ENCODE measurements at places on chromosomes 7 and 10.
A peak's percentile ranks its signal among the peaks of the same experiment; 100 is the strongest.

- DNase-seq: no peak
These were observed 155.9 kb upstream of the ASAH2 start for GRCh38 chr10:50407076-50407801.

DNA sequence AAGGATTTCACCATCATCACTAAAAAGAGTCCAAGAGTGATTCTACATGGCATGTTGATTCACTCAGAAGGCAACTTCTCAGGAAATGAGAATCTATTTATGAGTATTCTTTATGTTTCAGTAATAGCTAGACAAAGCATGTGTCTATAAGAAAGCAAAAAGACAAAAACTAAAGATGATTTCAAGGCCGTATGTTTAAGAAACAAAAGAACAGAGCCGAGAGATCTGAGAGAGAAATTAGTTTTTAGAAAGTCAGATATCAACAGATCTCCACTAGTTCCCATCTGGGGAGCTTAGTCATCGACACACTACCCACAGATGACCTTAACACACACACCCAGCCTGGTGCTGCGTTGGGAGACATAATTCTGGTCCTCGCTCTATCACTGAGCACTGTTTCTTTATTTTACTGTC, 21.0 kb downstream of the PIP4K2A start:
- no peak for DNase-seq

DNA sequence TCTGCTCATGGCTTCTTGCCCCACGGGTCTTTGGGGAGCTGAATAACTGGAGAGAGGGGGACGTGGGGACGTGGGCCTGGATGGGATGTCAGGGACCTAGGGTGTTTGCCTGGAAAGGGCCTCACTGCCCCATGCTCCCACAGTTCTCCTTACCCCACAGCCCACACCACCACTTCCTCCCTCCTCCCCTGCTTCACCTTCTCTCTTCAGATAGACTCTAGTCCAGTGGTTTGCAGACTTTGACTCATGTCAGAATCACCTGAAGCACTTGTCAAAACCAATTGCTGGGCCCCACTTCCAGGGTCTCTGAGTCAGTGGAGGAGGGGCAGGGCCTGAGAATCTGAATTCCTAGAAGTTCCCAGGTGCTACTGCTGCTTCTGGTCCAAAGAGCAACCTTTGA, 327.4 kb downstream of the RPS24 start:
- DNase-seq: no peak

DNA sequence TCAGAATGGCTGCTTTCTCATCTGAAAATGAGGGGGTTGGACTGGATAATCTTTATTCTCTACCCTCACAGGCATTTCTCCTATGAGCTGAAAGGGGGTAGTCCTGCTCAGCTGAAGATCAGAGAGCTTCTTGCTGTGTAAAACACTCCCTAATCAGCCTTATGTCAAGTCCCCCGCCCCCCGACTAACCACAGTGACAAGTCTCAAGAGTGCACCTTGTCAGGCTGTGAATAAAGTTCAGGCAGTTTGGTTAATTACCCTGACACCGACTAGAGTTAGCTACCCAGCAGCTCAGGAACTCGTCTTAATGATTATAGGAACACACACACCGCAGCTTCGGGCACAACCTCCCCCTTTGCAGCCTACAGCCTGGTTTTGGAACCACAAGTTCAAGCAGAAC, 513.7 kb downstream of the RPS24 start:
- no peak for DNase-seq

DNA sequence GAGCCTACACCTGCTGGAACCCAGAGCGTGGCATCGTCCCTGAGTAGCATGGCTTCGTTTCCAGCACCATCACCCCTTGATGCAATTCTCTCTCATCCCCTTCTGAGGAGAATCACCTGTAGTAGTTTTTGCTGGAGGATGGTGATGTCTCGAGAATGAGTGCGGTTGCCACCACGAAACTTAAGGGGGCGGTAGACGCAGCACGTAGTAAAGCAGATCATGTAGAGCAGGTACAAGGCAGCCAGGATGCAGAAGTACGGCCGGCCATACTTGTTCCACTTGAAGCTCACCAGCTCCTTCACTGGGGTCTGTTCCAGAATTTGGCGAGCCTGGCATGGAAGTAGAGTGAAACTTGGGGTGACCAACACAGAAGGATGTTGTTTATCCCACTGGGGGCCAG, 8.1 kb downstream of the TRPV5 start:
- DNase-seq: no peak

- no peak for DNase-seq
These were observed 115.2 kb downstream of the PDE1C start for GRCh38 chr7:31955021-31955420.

- DNase-seq: no peak
These were observed 73.4 kb downstream of the CDK14 start for GRCh38 chr7:90669492-90669891.

- DNase-seq: no peak
These were observed 580.5 kb downstream of the REEP3 start for GRCh38 chr10:64101606-64102263.

- no peak for DNase-seq
These were observed 205.3 kb downstream of the BUB3 start for GRCh38 chr10:123359539-123359938.

GRCh38 chr10:4902571-4903011, 60.6 kb upstream of the AKR1C1 start:
- no peak for DNase-seq

GRCh38 chr7:70410134-70410750, 721.7 kb upstream of the GALNT17 start:
- DNase-seq: no peak

DNA sequence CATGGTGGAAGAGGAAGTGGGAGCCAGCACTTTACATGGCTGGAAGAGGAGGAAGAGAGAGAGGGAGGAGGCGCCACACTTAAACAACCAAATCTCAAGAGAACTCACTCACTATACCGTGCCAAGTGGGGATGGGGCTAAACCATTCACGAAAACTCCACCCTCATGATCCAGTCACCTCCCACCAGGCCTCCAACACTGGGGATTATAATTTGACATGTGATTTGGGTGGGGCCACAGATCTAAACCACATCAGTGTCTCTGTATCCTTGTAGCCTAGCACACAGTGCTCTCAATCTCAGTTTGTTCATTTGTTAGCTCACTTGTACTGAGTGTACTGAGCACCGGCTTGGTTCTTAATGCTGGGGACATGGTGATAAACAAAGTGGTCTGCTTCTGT, 228.3 kb downstream of the BUB3 start:
- no peak for DNase-seq

DNA sequence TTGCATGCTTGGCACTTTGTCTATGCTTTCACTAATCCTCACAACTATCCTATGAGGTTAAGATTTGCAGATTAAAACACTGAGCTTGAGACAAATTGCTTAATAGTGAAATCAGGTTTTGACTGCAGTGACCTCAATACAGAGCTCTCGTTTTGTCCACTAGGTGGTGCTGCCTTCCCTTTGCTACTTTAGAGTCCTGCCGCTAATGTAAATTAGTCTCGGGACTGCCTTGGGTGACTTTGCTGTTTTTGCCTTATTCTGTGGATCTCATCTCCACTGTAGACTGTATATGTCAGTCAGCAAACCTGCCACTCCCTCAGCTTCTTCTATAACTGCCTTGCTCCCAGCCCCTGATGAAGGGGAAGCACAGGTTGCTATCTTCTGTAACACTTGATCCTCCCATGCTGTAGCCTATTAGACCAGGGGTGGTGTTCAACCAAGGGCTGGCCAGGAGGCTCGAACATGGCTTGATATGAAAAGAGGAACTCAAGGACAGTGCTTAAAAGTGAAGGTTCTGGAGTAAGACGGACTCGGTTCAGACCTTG, 26.0 kb downstream of the ASB4 start:
- peak; percentile 95 for DNase-seq

GRCh38 chr7:136278057-136278456, 300.9 kb upstream of the MTPN start:
- no peak for DNase-seq

DNA sequence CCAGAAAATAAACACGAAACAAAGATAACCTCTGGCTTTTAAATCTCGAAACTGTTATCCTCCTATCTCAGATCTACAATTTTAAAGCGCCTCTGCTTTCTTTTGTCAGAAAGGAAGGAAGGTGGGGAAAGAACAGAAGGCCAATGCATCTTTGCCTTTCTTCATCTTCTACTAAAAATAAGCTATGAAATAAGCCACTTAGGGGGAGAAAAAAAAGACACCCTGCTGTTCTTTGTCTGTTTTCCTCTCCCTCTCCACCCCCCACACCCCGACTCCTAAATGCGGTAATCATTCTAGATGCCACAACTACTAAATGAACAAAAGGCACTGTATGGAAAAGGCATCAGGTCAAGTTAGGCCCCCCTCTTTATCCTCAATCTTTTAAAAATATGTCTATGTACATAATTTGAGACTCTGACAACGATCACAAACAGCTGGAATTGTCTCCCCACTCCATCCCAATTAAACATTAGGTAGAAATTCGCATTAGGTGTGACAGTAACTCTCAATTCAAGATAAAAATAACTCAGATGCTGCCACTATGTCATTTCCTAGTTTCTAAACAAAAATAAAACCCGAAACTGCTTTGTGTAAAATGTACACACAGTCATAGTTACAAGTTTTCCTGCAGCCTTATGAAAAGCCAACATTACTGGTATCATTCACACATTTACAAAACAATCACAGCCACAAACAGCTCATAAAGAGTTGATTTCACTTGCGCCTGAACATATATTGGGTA, 2.4 kb downstream of the UBE2H start:
- DNase-seq: peak; percentile 64

DNA sequence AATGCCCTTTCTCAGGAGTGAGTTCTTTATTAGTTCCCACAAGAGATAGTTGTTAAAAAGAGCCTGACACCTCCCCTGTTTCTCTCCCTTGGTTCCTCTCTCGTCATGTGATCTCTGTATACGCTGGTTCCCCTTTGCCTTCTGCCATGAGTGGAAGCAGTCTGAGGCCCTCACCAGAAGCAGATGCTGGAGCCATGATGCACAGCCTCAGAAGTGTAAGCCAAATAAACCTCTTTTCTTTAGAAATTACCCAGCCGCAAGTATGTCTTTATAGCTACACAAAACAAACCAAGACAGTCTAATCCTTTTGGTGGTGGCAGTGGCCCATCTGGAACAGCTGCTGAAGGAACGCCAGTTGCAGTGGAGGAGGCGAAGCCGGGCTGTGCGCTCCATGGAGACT, 9.3 kb downstream of the DNAJB9 start:
- DNase-seq: no peak

DNA sequence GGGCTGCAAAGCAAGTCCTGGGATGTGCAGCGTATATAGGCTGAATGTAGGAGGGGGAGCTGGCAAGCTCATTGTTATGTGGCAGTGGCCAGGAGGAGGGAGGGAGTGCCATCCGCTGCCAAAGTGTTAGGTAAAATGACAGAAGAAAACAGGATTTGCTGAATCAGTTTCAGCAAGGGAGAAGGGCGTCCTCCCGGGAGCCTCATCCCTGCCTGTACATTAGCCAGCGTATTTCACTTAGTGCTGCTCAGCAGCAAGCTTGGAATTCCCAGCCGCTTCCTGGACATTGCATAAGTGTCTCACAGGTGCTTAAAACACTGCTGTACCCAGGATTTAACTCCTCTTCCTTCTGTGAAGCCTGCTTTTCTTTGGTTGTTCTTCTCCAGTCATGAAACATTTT, 2.5 kb downstream of the NIPSNAP2 start:
- no peak for DNase-seq

- no peak for DNase-seq
These were observed 8.0 kb upstream of the SPOCK2 start for GRCh38 chr10:72096115-72097000.

DNA sequence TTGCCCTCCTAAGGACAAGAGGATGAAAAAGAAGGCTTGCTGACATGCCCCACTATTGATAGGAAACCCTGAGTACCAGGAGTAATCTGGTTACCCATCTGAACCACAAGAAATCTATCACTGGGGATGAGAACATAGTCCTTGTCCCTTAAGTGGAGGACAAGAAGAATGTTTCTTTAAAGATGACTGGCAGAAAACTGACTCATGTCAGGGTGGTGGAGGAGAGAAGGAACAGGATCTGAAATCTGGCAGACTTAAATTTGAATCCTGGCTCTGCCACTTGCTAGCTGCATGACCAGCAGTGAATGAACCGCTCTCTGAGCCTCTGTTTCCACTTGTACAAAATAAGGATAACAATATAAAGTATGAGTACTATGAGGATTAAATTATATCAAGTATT, 38.9 kb upstream of the XPNPEP1 start:
- no peak for DNase-seq

DNA sequence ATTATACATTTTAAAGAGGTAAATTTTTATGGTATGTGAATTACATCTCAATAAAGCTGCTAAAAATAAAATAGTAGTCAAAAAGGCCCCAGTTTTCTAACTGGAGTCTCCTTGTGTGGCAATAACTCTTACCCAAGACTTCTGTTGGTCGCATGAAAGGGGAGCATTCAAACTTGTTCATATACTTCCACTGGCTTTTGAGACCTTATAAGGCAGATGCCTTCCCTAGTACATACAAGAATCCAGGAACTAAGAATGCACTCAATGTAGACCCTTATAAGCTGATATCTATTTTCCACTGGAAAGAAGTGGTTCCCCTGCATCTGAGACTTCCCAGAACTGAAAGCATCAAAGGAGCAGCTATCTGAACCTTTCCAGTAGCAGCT, 13.0 kb downstream of the BCAP29 start:
- no peak for DNase-seq

- DNase-seq: no peak
These were observed 42.3 kb downstream of the CHCHD3 start for GRCh38 chr7:133039614-133040013.

- peak; percentile 24 for DNase-seq
These were observed 4.0 kb downstream of the GNGT1 start for GRCh38 chr7:93910076-93910994.

GRCh38 chr7:136869991-136870865, 1.8 kb downstream of the CHRM2 start:
- no peak for DNase-seq

- no peak for DNase-seq
These were observed 97.5 kb upstream of the NPS start for GRCh38 chr10:127451628-127452027.

DNA sequence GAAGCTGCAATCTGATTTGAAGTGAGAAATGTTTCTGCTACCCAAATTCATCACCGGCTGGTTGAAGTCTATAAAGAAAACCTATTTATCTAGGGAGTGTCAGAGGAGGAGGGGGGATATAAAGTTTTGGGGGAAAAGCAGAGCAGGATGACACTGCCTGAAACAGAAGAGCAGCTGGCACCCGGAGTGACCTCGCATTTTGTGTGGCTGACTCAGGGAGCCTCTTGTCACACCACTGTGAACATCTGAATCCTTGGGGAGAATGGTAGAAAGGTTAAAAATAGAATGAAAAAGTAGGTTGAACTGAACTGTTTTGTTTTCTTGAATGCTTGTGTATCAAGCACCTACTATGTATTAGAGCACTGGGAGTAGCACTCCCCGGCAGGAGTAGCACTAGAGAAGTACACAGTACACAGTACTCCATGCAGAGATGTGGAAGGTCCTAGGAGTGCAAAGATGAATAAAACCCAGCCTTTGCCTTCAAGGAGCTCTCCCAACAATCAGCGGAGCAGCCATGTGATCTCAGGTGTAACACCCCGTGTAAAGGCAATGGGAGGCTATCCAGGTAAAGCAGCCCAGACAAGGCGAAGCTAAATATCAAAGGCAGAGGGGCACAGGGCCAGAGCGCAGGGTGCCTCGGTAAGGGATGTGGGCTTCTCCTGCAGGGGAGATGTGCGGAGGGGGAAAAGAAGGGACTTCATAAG, 13.5 kb downstream of the CRTAC1 start:
- DNase-seq: no peak
